ENCODE measurements at places on chromosomes 5 and 9. TPM values are rescaled to one million over a fixed set of nuclear protein-coding genes. Genes with fewer than 3 reads are reported as not detected.
A peak's percentile ranks its signal among the peaks of the same experiment; 100 is the strongest.

GRCh38 chr5:96823900-96824380 is 16.2 kb upstream of the ERAP1 start:
- H3K4me1 ChIP-seq, result no peaks in the 10 kb centered on the region
- H3K4me3 ChIP-seq, result no peak overlapping the region
- no peaks in the 10 kb centered on the region for H3K36me3 ChIP-seq
- no peak overlapping the region for H3K27ac ChIP-seq
- no peak for DNase-seq

DNA sequence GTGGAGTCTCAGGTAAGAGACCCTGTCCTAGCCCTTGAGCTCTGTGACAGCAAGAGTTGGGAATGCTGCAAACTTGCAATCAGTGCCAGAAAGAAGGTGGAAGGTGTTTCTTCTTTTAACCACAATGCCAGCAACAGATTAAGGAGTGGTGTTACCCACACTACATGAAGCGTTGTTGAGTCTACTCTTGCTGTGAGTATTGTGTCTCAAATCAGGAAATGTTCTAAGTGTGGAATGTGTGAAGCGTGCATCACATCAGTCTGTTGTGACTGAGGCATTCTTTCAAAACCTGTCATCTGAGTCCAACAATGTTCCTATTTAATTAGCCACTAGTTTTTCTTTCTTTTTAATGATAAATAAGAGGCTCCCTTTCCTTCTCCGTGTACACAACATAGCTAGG is 2.9 kb upstream of the LURAP1L start:
- H3K4me3 ChIP-seq, result no peak overlapping the region
- no peak overlapping the region for H3K27ac ChIP-seq
- H3K4me1 ChIP-seq, result peaks cover 9% of the 10 kb centered on the region
- DNase-seq, result no peak
- no peaks in the 10 kb centered on the region for H3K36me3 ChIP-seq

The AJM1 gene
- total RNA-seq, result 2.9 TPM

DNA sequence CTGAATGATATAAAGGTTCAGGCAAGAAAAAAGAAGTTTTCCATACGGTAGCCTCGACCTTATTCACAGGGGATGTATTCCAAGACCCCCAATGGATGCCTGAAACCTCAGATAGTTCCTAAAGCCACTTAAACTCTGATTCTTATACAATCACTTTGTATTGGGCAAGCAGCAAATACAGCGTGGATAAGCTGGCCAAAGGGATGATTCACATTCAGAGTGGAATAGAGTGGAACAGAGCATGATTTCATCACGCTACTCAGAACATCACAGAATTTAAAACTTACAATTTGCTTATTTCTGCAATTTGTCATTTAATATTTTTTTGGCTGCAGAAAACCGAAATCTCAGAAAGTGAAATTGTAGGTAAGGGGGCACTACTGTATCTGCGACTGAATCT is 40.5 kb upstream of the CDH18 start:
- H3K36me3 ChIP-seq, result no peaks in the 10 kb centered on the region
- H3K4me1 ChIP-seq, result no peaks in the 10 kb centered on the region
- H3K27ac ChIP-seq, result no peak overlapping the region
- H3K4me3 ChIP-seq, result no peak overlapping the region

The NNT gene
- total RNA-seq, result 61.1 TPM

- H3K27me3 ChIP-seq, result no peaks in the 10 kb centered on the region
- no peaks in the 10 kb centered on the region for H3K4me1 ChIP-seq
- no peak overlapping the region for H3K27ac ChIP-seq
- no peak overlapping the region for H3K4me3 ChIP-seq
- H3K36me3 ChIP-seq, result no peaks in the 10 kb centered on the region
Measured at GRCh38 chr5:42962124-42962523, 78.0 kb downstream of the ANXA2R start.

The CARD9 gene
- total RNA-seq, result 0.57 TPM

DNA sequence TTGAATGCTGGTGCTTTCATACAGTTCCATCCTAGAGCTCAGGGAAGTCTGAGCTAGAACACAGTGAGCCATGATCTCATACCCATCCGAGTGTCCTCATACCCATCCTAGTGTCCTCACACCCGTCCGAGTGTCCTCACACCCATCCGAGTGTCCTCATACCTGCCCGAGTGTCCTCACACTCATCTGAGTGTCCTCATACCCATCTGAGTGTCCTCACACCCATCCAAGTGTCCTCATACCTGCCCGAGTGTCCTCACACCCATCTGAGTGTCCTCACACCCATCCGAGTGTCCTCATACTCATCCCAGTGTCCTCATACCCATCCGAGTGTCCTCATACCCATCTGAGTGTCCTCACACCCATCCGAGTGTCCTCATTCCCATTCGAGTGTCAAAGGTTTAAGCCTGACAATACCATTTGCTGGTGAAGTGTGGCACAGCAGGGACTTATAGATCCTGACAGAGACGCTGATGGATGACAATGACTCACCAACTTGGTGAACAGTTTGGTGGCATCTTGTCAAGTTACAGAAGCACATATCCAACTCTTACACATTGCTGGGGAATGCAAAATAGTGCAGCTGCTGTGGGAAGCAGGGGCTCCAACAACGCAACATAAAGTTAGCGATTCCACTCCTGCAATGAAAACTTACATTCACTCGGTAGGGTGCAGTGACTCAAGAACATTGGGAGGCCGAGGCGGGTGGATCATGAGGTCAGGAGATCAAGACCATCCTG is 77.0 kb upstream of the COL5A1 start:
- no peak overlapping the region for H3K4me3 ChIP-seq
- DNase-seq, result no peak
- no peak overlapping the region for H3K27ac ChIP-seq

- H3K4me1 ChIP-seq, result peaks cover 3% of the 10 kb centered on the region
- DNase-seq, result no peak
- no peaks in the 10 kb centered on the region for H3K27me3 ChIP-seq
- no peak overlapping the region for H3K27ac ChIP-seq
- no peak overlapping the region for H3K4me3 ChIP-seq
Measured at GRCh38 chr9:37790096-37790495, 5.2 kb upstream of the EXOSC3 start.

DNA sequence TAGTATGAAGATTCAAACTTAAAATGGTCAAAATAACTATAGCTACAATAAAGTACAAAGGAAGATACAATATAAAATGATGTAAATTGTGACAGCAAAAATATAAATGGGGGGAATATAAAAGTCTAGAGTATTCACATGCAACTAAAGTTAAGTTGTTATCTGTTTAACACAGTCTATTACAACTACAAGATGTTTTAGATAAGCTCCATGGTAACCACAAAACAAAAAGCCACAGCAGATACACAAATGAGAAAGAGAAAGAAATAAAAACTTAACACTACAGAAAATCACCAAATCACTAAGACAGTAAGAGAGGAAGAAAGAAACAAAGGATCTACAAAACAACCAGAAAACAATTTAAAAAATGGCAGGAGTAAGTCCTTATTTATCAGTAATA is 17.0 kb upstream of the SH3TC2 start:
- no peaks in the 10 kb centered on the region for H3K4me1 ChIP-seq
- no peak overlapping the region for H3K27ac ChIP-seq

The BAAT gene
- not detected for total RNA-seq

DNA sequence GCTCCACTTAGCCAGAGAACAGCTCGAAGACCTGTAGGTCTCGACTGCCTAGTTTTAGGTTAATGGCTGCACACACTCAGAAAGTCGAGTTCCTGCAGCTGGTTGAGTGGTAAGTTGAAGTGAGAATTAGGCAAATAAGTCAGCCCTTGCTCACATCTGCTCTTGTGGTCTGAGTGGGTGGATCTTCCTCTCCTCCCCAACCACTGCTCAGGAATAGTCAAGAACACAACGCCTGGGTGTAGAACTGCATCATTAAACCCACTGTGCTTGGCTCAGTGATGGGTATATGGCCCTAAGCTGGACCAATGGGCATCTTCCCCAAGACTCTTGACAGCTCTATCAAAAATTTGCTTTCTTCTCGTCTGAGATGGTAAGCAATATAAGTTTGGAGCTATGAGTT is 20.9 kb upstream of the ADAM19 start:
- no peak overlapping the region for H3K4me3 ChIP-seq
- no peaks in the 10 kb centered on the region for H3K27me3 ChIP-seq
- peak; percentile 87 for DNase-seq
- H3K4me1 ChIP-seq, result peaks cover 95% of the 10 kb centered on the region
- no peaks in the 10 kb centered on the region for H3K36me3 ChIP-seq

DNA sequence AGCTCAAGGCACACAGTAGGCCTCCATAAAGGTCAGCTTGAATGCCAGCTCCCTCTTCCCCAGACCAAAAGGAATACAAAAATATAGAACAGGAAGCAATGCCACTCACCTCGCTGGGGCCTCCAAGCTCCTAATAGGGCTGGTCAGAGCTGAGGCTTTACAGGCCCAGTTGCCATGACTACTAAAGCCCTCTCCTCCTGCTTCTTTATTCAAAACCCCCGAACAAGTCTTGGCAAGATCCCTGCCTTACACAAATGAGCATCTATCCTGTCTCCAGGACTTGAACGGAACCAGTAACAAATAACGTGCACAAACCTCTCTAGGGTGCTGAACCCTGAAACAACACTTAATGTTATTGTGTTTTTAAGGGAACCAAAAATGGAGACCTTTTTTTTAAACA is 136.3 kb downstream of the SIL1 start:
- H3K36me3 ChIP-seq, result no peaks in the 10 kb centered on the region
- no peak overlapping the region for H3K27ac ChIP-seq
- no peaks in the 10 kb centered on the region for H3K4me1 ChIP-seq
- DNase-seq, result no peak
- H3K4me3 ChIP-seq, result no peak overlapping the region

The PCDHB5 gene
- not detected for total RNA-seq

DNA sequence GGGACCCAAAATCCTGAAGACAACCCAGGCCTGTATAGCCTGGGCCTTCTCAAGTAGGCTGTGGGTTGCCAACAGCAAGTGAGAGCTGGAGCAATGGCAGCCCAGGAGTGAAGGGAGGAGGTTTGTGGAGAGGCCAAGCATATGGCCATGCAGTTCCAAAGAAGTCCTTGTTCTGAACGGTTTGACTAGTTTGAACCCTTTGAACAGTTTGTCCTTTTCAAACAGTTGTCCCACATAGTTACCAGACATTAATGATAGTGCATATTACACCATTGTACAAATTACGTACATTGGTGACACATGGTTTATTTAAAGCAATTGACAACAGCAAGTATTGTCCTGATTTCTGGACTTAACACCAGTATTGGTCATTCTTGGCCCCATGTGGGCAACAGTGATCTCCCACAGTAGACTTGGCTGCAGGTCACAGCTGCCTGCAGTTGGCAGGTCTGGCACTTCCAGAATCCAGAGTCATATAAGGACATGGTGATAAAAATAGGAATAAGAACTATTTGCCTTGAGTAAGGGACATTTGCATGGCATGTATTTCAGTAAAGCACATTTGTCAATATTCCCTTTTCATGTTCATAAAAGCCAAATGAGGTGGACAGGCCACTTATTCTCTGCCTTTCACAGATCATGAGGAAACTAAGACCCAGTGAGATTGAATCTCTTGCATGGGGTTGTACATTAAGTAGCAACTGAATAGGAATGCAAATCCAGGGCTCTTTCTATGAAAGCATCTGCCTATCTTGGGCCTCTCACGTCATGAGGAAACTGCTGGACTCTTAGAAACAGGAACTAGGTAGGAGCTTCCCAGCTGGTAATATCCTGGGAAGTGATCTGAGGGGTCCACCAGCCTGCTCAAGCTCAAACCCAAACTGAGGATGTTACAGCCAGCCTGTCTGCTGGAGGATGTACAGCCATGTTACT is 30.3 kb downstream of the SLC25A48 start:
- no peak for DNase-seq
- H3K36me3 ChIP-seq, result no peaks in the 10 kb centered on the region
- H3K4me3 ChIP-seq, result no peak overlapping the region

The ZNF454 gene
- 0.22 TPM for total RNA-seq
